ENCODE measurements at places on chromosomes 4 and X.
A peak's percentile ranks its signal among the peaks of the same experiment; 100 is the strongest.

- no peak for DNase-seq
Measured at GRCh38 chr4:173777921-173778320, 247.9 kb upstream of the HAND2 start.

DNA sequence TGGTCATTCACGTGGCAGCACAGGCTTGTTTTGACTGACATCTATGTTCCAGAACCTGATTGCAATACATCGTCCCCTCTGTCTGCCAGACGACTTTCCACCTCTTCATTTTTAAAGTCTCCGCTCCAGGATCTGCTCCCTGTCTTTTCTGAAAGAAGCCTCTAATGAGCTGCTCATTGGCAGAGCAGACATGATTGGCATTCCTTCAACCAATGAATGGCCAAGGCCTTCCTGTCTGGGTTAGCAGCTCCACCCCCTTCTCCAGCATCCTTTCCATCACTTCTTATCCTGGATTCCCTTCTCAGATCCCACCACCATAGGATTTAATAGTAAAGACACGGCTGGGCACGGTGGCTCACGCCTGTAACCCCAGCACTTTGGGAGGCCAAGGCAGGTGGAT, 202.7 kb upstream of the KLF3 start:
- DNase-seq = no peak

- no peak for DNase-seq
Measured at GRCh38 chr4:173247321-173247720, 78.7 kb downstream of the GALNT7 start.

DNA sequence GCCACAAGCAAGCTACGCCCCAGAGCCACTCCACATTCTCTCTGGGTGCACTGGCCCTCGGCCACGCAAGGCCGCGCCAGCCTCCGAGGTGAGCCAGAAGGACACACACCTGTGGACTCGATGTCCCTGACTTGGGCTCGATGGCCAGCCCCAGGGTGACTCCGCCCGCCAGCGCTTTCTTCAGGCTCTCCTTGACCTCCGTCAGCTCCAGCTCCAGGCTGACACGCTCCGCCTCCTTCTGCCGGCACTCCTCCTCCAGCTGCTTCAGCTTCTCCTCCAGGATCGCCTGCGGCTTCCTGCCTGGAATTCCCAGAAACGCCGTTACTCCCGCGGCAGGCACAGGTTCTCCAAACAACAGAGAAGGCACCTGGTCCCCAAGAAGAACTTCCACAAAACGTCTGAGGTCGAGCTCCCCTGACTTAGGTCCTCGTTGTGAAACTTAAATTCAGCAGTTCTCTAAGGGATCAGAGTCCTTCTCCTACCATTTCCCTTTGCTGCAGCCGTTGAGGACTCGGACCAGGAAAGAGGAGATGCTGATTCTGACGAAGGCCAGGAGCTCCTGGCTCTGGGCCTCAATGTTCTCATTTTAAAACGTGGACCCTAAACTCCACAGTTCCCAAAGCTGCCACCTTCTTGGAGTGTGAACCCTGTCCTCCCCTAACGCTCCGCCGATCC, 166.8 kb downstream of the AFAP1 start:
- DNase-seq = peak; percentile 78

GRCh38 chr4:109462297-109462696, 28.7 kb downstream of the SEC24B start:
- no peak for DNase-seq

DNA sequence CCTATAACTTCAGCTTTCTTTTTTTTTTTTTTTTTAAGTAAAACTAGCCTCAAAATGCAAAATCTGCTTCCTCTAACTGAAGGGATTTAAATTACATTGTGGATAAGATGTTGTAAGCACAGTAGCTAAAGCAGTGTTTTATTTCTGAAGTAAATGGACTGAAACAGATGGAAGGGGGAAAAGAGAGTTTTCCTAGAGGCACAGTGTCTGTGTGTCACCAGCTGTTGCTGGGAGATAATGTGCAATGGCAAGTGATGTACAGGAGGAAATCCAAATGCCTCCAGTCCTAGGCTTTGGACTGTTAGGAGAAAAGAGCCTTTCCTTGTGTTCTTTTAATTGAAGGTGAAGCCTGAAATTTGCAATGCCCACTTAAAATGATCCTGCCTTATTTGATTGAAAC, 672.1 kb downstream of the GRXCR1 start:
- DNase-seq = no peak
